ENCODE measurements at places on chromosomes 2 and 18.

DNA sequence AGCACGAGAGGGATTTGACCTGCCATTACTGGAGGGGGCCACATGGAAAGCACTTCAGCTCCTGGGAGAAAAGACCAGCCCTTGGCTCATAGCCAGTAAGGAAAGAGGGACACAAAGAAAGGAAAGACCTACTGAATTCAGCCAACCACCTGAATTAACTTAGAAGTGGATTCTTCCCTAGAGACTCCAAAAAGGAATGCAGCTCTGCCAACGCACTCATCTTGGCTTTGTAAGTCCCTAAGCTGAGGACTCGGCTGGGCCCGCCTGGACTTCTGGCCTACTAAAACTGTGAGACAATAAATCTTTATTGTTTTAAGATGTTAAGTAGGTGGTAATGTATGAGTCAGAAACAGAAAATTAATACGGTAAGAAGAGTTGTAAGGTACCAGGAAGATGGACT, 11.5 kb downstream of the ATF2 start:
- DNase-seq = no peak

DNA sequence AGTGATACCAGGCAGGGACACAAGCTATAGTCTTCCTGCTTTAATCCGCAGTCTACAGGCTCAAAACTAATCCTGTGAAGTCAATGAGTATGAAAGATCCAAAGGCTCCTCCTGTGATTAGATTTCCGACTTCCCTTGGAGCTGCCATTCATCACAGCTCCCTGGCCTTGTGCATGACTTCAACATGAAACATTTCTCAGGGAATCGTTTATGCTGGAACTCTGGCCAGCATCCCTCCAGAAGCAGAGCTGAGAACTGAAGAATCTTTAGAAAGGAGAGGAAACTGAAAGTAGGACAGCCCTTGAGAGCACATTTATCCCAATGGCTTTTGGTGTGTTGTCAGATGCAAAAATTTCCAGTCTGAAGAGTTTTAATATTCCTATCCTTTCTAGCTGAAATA, 84.3 kb upstream of the SESTD1 start:
- DNase-seq = no peak

DNA sequence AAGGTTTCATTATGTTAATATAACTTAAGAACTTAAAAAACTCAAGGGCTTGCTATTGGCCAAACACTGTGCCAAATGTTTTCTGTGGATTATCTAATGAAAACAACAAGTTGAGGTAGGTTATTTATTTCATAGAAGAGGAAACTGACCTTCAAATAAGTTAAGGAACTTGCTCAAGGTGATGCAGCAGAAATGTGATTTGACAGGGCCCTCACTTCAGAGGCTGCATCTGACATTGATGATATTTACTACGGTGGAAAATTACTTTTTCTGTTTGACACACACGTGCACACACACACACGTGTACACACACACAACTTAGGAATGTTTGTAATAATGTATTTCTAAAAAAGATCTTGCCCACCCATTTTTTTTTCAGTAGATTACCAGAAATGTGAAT, 137.2 kb upstream of the CXCR4 start:
- no peak for DNase-seq

GRCh38 chr2:15706986-15707632, 115.4 kb downstream of the DDX1 start:
- DNase-seq = no peak

- no peak for DNase-seq
Observed at GRCh38 chr18:26989842-26990241, 124.3 kb upstream of the AQP4 start.

GRCh38 chr2:38617301-38617700, 14.6 kb upstream of the HNRNPLL start:
- DNase-seq = no peak

DNA sequence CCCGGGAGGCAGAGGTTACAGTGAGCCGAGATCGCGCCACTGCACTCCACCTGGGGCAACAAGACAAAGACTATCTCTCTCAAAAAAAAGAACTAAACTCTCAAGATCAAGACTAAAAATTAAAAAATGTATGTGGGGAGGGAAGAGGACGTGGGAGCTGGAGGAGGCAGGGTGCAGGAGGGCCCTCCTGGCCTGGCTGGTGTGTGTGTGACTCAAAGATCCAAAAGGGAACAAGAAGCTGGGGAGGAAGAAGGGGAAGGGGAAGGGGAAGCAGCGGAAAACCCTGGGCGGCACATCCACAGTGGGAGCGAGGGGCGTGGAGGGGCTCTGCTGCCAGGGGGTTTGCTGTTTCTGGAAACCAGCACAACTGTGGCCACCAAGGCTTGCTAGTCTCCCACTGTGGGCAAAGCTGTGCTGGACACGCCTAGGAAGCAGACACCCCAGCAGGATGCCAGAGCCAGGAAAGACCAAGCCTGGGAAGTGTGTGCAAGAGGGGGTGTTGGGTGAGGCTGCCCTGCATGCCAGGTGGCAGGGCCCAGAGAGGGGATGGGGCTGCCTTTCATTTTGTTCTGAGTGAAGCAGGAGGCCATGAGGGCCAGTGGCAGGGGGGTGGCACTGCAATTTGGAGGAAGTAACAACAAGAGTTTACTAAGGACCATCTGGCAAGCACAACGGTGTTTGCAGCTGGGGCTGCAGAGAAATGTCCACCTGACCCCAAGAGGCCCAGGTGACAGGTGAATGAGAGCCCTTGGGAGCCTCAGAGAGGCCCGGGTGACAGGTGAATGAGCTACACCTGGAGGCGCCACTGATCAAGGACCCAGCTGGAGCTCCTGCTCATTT, 44.5 kb downstream of the ANO7 start:
- no peak for DNase-seq

DNA sequence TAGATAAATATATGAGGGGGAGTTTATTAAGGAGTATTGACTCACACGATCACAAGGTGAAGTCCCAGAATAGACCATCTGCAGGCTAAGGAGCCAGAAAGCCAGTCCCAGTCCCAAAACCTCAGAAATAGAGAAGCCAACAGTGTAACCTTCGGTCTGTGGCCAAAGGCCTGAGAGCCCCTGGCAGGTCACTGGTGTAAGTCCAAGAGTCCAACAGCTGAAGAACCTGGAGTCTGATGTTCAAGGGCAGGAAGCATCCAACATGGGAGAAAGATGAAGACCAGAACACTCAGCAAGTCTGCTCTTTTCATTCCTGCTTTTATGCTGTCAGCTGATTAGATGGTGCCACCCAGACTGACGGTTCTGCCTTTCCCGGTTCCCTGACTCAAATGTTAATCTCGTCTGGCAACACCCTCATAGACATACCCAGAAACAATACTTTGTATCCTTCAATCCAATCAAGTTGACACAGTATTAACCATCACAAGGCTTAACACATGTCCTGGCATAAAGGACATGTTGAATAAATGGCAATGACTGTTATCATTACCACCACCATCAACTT, 56.7 kb downstream of the MAPK4 start:
- no peak for DNase-seq

DNA sequence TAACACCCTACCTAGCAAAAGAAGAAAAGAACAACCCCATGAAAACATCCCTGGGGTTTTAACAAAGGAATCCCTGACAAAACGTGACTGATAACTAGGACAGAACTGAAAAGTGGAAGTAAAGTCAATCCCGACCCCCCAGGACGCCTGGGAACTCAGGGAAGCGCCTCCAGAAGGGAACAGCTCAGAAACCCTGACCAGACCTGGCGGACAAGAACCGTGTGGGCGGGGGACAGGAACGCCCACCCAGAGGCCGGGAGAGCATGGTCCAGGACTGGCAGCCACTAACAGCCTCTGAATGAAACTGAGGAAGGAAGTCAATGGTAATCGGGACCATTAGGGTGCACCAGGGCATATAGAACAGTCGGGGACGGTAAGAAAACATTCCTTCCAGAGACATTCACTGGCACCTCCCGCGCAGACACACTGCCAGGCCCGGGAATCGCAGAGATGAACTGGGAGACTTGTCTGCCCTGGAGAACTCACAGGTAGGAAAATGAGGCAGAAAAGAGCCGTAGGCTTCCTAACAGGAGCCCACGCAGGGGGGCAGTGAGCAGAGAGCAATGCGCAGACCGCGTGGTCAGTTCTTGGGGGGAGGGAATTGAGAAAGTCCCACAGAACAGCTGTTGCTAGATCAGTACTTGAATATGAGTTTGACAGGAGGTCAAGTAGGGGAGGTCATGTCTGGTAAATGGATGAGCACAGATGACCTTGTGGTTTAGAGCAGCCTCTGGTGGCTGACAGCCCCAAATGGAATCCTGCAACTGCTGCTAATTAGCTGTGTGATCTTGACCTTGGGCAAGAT, 1.3 kb upstream of the TBC1D8 start:
- DNase-seq = no peak

DNA sequence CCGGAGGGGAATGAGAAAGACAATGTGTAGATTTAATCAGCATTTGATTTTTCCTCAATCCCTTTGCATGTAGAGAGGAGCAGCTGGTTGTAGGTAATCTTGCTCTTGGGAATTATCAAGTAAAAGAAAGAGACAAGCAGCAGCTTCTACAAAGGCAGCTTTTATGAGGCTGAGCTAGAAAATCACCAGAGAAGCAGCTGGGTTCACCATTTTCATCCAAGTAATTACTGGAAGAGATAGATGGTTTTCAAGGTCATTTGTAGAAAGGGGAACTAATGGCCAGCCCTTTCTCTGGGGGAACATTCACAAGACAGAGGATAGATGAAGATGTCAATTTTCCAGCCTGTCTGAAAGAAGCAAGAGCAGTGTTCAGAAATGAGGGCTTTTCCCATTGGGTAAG, 113.0 kb downstream of the RND3 start:
- DNase-seq = no peak

- DNase-seq = no peak
Observed at GRCh38 chr18:42176599-42176998, 221.6 kb downstream of the PIK3C3 start.

- DNase-seq = no peak
Observed at GRCh38 chr2:40353231-40353630, 98.7 kb downstream of the SLC8A1 start.

DNA sequence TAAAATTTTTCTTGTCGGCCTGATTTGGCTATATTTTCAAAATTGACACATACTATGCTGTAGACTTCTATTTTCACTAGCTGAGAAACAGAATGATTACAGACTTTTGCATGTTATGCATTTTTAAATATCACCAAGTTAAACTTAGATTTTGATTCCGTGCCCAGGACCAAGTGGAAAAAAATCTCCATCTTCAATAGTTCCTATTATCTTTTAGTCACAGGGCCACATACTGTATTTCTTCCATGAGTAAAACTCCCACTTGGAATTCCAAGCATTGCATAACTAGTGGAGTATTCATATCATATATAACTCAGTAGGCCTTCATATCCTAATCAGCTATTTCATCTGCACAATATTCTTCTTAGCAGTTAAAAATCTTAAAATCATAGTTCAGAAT, 470.9 kb downstream of the ARHGAP15 start:
- DNase-seq = no peak

- DNase-seq = no peak
Observed at GRCh38 chr2:165618806-165619205, 149.3 kb downstream of the CSRNP3 start.

- no peak for DNase-seq
Observed at GRCh38 chr18:49026501-49027373, 76.0 kb upstream of the SMAD7 start.

DNA sequence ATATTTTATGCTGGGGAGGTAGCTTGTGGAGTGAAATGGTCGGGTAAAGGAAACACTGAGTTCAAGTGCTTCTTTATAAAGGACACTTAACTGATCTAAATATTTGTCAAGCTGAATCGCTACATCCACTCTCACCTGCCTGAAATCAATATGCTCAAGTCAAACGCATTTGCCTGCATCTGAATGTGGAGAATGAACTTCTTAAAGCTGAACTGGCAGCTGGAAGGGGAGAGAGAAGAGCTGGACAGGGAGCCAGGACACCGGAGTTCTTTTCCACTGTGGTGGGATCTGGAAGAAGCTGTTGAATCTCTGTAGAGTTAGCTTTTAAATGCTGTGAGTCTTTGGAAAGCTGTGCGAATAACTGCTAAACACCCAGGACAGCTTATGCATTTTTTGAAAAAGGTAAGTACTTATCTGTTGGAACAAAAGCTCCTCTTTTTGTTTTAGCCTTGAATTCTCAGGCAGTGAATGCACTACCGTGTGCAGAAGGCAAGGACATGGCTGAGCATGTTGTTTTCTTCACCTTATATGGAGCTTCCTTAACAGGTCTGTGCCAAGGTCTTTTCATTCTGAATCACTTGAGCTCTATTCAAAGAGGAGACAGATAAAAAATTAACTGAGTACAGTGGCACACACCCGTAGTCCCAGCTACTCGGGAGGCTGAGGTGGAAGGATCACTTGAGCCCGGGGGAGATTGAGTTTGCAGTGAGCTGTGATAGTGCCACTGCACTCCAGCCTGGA, 74.2 kb upstream of the KLF7 start:
- DNase-seq = no peak

- DNase-seq = peak; percentile 25
Observed at GRCh38 chr18:2846636-2847316, at the start of gene EMILIN2. Gene EMILIN2, plus strand, starts transcription at chr18:2847006. Its CDS starts 183 bp downstream, at chr18:2847189.

DNA sequence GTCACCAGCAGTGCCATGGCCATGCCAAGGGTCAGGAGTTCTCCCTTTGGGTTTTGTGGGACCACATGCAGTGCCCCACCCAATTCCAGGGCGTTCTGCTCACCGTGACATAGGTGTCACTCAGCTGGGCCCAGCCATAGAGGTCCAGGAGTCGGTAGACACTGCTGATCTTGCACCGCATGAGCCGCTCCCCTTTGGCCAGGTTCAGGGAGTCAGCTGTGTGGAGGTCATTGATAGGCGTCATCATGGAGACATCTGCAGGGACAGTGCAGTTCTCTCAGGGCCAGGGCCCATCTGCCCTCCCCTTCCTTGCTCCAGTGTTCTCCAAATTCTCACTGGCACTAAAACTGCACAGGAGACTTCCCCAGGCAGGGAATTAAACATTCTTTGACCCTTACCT, 71.9 kb downstream of the ADD2 start:
- no peak for DNase-seq

- DNase-seq = no peak
Observed at GRCh38 chr2:27078267-27079194, at the start of gene EMILIN1. Gene EMILIN1, plus strand, starts transcription at chr2:27078615. Its CDS starts 451 bp downstream, at chr2:27079066.

DNA sequence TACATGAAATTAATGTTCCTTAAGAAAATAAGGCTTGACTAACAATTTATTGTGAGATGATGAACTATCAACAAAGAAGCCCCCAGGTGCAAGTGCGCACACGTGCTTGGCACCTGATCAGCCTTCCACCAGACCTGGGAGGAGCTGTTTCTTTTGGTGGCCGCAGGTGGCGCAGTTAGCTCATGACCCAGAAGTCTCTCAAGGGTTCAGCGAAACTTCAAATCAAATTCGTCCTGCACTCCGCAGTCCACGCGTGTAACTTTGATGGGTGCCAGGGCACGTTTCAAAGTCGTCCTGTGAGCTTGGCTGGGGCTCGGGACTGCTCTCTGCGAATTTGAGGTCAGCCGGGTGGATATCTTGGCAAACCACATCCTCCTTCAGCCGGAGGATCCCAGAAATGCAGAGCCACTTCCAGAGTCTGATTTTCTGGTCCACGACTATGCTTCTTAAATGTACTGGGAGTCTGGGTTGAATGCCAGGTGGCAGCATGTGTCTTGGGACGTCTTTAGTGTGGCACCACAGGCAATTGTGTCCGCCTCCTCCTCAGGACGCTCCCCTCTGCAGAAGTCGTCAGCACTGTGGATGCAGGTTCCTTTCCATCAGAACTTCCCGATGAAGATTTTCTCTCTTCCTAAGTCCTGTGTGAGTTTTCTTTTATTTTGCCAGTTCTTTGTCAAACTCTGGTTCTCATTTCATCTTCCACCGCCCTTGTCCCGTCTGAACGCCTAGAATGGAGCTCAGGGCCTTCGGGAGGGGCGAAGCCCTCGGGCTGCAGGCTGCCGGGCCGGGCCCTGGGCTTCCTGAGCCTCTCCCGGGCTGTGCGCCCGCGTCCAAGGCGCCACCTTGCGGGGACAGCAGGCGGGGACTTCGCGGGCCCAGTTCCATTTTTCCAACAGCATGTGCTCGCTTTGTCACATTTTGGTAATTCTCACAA, 61.3 kb upstream of the RAPGEF4 start:
- no peak for DNase-seq

Data from central memory CD8-positive, alpha-beta T cell (primary cell).